Stimulated activated CD4-positive, alpha-beta T cell treated with anti-CD3 and anti-CD28 coated beads, Interleukin-12 subunit alpha, Interleukin-12 subunit beta, amount 100 ng/mL, for 4 hours (primary cell): ENCODE measurements at places on chromosomes 16 and 17.

DNA sequence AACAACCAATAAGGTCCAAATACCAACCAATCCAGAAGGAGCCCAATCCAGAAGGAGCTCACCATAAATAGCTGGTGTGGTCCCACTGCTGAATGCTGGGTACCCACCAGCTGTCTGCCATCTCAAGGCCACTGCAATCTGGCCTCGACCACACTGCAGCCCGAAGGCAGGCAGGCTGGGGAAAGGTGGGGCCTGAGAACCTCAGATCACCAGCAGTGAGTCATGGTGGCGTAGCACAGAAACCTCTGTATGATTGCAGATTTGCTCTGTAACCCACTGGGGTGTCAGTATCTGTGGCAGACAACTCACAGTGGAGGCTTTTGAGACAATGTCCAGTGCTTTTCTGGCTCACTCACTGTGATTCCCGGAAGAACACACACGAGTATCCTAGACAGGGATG is 14.7 kb upstream of the CMTR2 start:
- DNase-seq = no peak

DNA sequence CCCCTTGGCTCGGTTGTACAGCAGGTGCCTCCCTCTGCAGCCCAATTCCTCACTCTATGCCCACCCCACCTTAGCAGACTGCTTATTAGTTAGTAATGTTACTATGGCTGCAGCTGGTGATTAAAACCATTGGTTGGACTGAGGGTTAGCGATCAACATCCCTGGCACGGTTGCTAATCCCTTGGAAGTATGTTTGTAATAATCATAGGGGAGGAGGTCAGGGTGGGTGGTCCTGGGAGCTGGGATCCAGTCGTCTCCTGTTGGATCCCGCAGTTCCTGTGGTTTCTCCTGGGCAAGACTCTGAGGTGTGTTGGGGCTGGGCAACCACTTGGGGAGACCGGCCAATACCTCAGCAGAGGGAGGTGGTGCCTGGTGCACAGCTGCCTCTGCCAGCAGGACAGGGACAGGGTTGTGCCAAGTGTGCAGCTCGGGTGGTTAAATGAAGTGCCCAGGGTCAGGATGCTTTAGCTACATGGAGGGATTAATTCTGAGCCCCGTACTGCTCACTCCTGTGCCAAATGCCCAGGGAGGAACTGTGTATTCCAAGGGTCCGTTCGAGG is 38.0 kb downstream of the FZD2 start:
- no peak for DNase-seq

- no peak for DNase-seq
Observed at GRCh38 chr17:32141679-32142037, 644 bp upstream of the RHOT1 start.

DNA sequence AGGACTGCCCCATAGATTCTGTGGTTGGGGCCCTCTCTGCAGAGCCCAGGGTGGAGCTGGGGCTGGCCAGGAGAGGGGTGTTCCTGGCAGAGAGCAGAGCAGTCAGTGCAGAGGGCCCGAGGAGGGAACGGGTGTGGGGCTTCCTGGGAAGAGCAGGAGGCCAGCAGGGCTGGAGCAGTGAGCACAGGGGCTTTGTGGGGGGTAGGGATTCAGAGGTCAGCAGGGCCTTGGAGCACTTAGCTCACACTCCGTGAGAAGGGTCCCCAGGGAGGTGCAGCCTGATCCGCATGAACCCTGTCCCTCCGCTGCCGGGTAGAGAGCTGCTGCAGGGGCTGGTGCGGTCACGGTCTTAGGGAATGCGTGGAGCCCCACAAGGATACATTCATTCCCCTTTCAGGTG is 113.0 kb upstream of the CIBAR2 start:
- DNase-seq = no peak

GRCh38 chr17:44205962-44206824 is 6.5 kb upstream of the ATXN7L3 start:
- DNase-seq = no peak

GRCh38 chr16:79816081-79816497 is 215.6 kb upstream of the MAF start:
- no peak for DNase-seq

- DNase-seq = no peak
Observed at GRCh38 chr17:52149626-52150025, 8.9 kb downstream of the CA10 start.

DNA sequence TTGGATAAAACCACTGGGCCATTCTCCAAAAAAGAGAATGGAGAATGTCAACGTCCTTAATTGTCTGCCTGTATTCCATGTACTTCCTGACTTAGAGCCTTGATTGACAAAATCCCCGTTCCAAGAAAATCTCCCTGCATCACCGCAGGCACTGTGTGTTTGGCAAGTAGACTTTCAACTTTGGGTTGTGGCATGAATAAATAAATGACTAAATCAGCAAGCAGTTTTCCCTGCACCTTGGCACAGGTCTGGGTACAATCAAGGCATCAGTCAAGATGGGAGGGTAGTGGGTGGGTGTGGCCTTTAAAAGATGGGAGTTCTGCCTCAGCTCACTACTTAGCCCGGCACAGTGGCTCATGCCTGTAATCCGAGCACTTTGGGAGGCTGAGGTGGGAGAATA is 248.5 kb upstream of the RPL38 start:
- no peak for DNase-seq

- DNase-seq = no peak
Observed at GRCh38 chr16:85563034-85563433, 50.1 kb upstream of the GSE1 start.

- DNase-seq = no peak
Observed at GRCh38 chr16:74738113-74738541, 36.5 kb downstream of the FA2H start.

DNA sequence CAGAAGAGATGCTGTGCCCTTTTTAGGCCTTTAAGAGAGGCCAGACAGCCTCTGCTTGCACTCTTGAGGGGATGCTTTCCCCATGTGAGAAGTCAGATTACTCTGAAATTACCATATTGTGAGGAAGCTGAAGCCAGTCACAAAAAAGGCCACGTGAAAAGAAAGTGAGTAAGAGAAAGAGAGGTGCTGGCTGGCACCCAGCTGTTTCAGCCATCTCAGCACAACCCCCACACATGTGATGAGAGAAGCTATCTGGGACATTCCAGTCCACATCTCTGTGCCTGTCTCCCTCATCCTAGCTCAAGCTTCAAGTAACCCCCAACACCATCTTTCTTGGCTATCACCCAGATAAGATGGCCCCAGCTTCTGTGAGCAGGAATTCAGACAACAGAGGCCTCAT is 131.4 kb downstream of the HS3ST2 start:
- DNase-seq = no peak

- peak; percentile 78 for DNase-seq
Observed at GRCh38 chr17:79087428-79088143, 13.0 kb downstream of the ENGASE start.

GRCh38 chr17:41681776-41682175 is 6.9 kb upstream of the EIF1 start:
- no peak for DNase-seq

GRCh38 chr16:1650131-1650530 is 27.9 kb upstream of the JPT2 start:
- DNase-seq = no peak

- peak; percentile 78 for DNase-seq
Observed at GRCh38 chr17:38735161-38735997, 5.2 kb downstream of the CISD3 start.

- DNase-seq = no peak
Observed at GRCh38 chr17:13256545-13256944, 238.7 kb upstream of the ELAC2 start.

- no peak for DNase-seq
Observed at GRCh38 chr17:82856361-82856760, 16.5 kb upstream of the ZNF750 start.

GRCh38 chr17:62112229-62112628 is 47.2 kb upstream of the MED13 start:
- no peak for DNase-seq

DNA sequence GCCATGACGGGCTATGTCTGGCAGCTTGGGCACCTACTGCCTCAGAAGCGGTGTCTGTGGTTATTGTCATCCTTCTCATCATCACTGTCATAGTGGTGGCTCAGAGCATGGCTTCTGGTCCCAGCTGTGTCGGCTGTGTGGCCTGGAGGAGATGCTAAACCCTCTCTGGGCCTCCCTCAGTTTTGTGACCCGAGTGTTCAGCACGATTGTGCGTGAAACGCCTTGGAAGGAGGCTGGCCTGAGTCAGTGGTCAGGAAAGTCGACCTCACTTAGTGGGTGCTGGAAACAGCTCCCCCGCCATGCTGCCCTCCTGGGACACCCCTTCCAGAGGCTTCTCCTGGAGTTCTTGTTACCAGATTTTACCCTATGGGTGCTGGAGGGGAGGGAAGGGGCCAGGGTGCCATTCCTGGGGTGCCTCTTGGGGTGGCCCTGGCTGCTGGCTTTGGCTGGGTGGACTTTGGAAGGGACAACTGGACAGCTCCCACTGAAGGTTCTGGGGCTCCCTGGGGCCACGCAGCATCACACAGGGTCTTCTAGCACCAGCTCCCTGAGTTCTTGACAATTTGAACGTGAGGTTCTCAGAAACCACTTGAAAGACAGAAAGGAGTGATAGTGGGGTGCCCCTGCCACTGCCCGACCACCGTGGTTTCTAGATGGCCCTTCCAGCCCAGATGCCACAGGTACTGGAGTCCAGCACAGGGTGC is 226.5 kb upstream of the GSE1 start:
- DNase-seq = no peak
